Activated naive CD4-positive, alpha-beta T cell treated with anti-CD3 and anti-CD28 coated beads, Interleukin-2, amount 50 U/mL, for 72 hours (primary cell): ENCODE measurements at places on chromosomes 13 and 19.

DNA sequence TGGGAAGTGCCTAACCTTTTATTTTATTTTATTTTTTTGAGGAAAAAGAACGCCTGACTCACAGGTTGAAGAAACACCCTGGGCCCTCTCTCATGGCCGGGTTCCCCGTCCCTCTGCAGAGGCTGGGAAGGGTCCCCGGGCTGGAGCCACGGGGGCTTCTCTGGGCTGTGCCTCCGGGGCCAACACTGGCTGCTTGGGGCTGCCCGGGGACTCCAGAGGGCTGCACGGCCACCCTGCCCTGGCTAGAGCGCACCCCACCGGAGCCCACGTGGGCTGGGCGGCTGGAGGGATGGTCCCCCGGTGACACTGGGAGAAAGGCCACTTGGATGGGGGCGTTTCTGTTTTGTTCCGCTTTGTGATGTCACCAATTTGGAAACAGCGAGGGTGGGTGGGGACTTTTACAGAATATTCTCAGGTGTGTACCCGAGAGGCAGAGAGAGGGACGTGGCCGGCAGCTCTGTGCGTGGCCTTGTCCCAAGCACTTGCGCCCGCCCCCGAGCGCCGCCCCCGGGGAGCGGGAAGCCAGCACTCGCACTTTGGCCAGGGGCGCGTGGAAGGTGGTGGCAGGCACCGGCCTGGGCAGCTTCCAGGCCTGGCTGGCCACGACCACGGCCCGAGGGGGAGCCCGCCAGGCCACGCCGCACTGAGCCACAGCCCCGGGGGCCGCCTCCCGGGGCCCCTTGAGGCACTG is 13.9 kb upstream of the GNA15 start:
- no peak for DNase-seq

- no peak for DNase-seq
Observed at GRCh38 chr19:42467183-42467760, 24.5 kb upstream of the CXCL17 start.

- DNase-seq, result peak; percentile 29
Observed at GRCh38 chr13:44758630-44759383, 182.7 kb upstream of the TSC22D1 start.

DNA sequence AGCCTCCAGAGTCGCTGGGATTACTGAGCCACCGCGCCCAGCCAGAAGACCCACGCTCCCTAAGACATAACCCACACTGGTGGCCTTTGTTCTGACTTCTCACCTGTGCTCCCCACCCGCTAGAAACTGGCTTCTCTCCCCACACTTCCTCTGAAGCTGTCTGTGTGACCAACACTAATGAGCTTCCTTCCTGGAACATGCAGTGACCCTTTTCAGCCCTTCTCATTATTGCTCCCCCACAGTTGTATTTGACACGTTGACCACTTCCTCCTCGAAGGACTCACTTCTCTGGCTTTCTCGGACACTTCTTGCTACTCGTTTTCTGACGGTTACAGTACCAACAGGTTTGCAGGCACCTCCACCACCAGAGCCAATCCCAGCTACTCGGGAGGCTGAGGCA is 10.9 kb downstream of the NCR1 start:
- DNase-seq, result no peak
